ENCODE measurements at places on chromosomes 3 and 15.

GRCh38 chr3:135981701-135982403 lies 16.3 kb downstream of the PPP2R3A start:
- DNase-seq, result no peak

DNA sequence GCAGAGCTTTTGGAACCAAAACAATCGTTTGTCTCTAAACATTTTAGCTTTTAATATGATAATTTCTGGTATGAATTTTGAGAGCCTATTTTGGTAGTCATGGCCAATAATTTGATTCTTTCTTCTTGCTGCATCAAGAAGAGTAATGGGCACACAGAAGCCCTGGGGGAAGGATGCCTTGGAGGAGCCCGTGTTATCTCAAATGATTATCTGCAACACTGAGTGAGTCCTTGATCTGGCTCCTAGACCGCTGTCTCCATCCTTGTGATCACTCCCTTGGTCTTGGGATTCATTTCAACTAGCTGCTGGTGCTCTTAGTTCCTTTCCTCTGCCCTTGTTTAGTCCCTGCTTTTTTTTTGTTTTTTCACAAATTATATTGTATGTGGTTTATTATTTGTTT lies 77.9 kb upstream of the CCNL1 start:
- no peak for DNase-seq

GRCh38 chr3:160482796-160483195 lies 33.2 kb upstream of the TRIM59 start:
- DNase-seq, result no peak

DNA sequence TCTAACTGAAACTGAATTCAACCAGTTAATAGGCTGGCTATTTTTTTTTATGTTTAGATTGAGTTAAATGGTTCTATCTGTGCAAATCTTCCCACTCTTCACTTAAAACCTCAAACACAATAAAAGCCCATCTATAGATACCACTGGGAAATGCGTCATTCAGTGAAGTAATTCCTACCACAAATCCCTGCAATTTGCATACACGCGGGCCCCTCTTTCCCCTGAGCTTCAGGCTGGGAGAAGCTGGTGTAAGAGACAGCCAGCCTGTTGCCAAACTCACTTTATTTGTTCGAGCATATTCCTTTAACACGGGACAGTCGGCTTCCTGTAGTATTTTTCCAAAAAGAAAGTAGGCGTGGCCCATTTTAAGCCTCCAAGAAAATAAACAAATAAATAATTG lies 26.0 kb upstream of the MCTP2 start:
- no peak for DNase-seq

GRCh38 chr15:37098468-37099318 lies 1.7 kb downstream of the MEIS2 start:
- DNase-seq, result peak; percentile 3

GRCh38 chr3:52046186-52046901 lies 10.0 kb downstream of the DUSP7 start:
- no peak for DNase-seq

GRCh38 chr15:100008258-100008657 lies 275.0 kb upstream of the LYSMD4 start:
- no peak for DNase-seq

DNA sequence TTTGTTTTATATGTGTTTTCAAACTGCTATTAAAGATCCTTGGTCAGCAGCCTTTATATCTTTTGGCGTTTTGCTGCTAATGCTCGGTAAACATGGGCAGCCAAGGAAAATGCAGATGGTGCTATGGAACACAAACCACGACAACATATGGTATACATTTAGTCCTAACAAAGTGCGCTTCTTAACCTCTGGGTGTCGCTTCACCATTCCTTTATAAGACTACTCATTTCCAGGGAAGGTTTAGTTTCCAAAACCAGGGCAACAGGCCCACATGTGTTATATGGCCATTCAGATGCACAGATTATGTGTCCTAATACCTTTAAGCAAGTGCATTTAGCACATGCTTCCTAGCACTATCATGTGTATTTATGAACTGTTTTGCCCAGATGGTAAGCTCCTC lies 14.7 kb downstream of the SHOX2 start:
- no peak for DNase-seq

DNA sequence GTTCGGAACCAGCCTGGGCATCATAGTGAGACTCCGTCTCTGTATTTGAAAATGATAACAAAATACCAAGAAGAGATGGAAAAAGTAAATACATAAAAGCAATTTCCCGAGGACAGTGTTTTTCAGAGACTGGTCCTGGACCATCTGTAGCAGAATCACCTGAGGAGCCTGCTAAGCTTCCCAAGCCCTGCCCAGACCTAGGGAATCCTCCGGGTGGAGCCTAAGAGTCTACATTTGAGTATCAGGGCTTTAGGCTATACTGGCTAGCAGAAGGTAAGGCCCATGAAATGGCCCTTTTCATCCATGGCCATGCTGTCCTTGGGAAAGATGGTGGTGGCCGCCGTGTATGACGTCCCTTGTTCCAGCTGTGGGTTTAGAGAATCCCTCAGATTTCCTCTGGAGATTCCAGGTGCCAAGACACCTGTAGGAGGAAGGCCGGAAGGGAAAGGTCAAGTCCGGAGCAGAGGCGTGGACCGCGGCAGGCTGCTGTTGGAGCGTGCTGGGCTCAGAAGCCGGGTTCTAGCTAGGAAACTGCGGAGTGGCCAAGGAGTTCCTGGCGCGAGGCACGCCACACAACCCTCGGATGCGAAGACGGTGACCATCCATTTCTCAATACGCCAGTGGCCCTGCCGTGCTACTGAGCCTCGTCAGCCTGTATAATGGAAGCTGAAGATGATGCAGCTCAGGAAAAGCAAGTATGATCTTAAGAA lies 50.9 kb downstream of the TMEM44 start:
- no peak for DNase-seq

DNA sequence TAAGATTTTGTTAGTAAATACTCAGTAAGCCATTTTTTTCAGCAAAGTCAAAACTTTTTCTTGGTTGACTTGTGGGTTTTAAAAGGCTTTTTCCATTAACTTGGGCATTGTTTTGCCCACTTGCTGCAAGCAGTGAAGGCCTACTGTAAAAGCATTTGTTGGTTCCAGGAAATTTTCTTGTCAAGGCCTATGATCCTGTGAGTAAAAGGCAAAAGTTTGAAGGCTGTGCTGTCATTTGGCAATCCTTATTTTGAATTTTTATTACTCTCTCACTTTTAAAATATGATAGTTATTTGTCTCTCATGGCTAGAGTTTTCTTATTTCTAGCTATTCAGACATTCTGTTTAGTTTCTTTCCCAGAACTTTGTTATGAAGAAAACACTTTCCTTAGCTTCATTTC lies 13.0 kb downstream of the P2RY12 start:
- DNase-seq, result no peak

GRCh38 chr3:36911990-36912804 lies 32.7 kb downstream of the TRANK1 start:
- DNase-seq, result no peak

- no peak for DNase-seq
These were observed 231.7 kb upstream of the ICE2 start for GRCh38 chr15:60710656-60711055.

GRCh38 chr3:88912294-88912877 lies 195.0 kb upstream of the EPHA3 start:
- DNase-seq, result no peak

GRCh38 chr3:67083277-67083676 lies 85.2 kb downstream of the KBTBD8 start:
- DNase-seq, result no peak
